Fibroblast of skin of scalp (primary cell): ENCODE measurements at places on chromosomes 1 and 21.

- no peak for DNase-seq
Observed at GRCh38 chr1:61123326-61123725, 41.0 kb downstream of the NFIA start.

- DNase-seq, result no peak
Observed at GRCh38 chr1:12384836-12385456, 155.1 kb downstream of the VPS13D start.

DNA sequence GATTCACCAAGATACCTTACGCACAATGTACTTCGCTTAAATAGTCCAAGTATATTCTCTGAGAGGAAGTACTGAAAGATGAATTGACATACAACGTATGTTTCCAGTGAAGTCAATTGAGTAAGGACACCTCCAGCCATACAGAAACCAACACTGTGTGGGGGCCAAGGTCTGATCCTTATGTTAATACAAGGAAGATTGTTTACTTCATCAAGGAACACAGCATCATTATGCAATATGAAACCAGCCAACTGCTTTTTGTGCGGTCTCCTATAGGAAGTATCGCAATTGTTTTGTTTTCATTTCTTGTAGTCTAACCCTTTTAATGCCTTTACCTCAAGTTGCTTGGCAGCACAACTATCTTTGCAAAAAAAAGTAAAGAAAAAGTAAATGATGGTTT is 28.2 kb upstream of the TEKT2 start:
- DNase-seq, result no peak

GRCh38 chr21:21673959-21674358 is 675.8 kb downstream of the NCAM2 start:
- DNase-seq, result no peak

- no peak for DNase-seq
Observed at GRCh38 chr1:102472520-102472919, 475.8 kb upstream of the OLFM3 start.

DNA sequence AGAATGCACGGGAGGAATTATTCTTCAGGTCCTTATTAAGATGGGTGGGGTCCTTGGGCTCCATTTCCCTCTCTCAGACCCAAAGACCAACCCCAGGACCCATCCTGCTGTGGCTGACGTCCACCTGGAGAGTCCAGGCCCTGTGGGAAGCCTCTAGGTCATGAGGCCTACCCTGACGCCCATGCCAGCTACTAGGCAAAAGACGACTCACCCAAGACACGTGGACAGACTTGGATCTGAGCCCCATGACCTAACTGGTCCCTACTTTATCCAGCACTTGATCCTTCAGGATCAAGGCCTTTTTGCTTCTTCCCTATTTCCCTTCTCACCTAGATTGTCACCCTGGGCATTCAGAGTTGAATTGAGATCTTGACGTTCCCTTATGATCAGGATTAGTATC is 56.0 kb upstream of the CASZ1 start:
- DNase-seq, result no peak

DNA sequence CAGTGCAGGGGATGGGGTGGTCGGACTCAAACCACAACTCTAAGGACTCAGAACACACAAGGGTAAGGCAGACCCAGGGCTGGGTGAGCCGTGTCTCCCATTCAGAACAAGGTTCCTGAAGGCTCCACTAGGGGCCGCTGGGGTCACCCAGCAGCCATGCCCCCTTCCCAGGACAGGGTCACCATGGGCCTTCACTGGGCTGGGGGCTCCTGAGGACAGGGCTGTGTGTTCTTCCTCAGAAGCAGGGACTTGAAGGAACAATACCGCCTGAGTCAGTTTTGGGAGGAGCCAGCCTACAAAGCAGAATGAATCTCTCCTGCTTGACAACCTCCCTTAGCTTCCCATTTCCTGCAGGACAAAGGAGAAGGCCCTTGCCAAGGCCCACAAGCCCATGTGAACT is 15.4 kb downstream of the RIMS3 start:
- DNase-seq, result no peak

DNA sequence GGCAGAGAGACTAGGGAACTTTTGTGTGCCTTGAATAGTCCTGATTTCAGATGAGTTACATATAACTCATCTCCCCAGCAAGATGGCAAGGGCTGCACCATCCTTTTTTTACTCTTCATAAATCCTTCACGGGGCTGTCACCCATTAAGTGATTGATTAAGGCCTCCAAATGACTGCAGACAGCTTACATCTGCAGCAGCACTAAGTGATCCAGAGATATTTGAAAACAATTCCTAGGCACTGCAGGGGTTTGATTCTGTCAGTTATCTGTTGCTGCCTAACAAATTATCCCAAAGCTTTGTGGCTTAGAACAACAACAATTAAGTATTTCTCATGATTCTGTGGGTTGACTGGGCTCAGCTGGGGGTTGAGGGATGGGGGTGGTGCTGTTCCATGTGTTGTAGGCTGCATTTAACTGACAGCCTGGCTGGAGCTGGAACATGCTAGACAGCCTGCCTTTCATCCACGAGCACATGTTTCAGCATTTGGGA is 19.3 kb downstream of the TEX38 start:
- peak; percentile 35 for DNase-seq

DNA sequence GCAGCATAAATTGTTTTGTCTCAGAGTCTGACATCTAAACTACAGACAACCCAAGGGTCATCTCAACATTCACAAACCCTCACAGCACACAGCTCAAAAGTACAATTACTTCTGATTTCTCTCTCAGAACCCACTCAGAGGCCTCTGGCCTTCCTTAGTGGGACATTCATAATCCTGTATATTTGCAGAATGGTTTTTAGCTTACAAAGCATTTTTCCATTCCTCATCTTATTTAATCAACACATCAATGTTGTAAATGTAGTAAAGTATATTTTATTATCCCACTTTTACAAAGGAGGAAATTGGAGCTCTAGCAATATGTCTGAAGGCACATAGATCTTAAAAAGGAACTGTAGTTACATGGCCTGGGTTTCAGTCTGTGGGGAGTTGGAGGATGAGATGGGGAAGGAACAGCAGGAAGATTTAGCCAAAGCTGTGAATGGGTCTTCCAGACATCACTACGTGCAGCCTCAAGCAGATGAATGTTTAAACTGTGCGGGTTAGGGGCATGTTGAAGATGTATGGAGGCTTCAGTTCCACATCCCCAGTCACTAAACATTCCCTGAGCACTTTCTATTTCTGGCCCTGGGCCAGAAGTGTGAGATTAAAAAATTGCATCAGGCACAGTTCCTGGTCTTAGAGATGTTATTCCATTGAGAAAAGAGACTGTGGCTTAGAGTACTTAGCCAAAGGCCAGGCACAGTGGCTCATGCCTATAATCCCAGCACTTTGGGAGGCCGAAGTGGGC is 13.3 kb downstream of the AKNAD1 start:
- DNase-seq, result no peak

DNA sequence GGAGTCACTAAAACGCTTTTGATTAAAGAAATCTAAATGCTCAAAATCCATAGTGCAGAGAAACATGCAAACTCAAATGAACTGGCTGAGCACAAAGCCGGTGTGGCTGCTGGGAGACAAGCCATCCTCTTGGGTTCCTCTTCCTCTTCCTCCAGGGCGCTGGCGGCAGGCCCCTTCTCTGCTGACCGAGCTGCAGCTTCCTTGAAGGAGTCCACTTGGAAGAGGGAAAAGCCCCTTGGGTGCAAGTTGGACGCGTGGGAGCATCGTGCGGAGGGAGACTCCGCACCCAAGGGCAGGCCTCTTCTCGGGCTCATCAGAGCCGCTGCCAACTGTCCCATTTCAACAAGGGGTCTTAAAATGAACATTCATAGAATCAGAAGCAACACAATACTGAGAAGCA is 7.9 kb downstream of the CCNL2 start:
- no peak for DNase-seq

GRCh38 chr1:178945763-178946266 is 74.9 kb upstream of the ANGPTL1 start:
- peak; percentile 35 for DNase-seq
